Adipose tissue (tissue), 3 donors: ENCODE measurements at places on chromosomes 6 and 20. TPM values are rescaled to one million over a fixed set of nuclear protein-coding genes. Genes with fewer than 3 reads are reported as not detected.

Gene SEL1L2
- polyA plus RNA-seq, result 0.89 TPM

Gene PAK5
- polyA plus RNA-seq, result 0.01 TPM

Gene BPIFB4
- 0.12 TPM for polyA plus RNA-seq

Gene C20orf202
- 0.16 TPM for polyA plus RNA-seq

Gene MMP24
- 0.45 TPM for polyA plus RNA-seq

Gene ARMC12
- 0.58 TPM for polyA plus RNA-seq

Gene PNLDC1
- 0.56 TPM for polyA plus RNA-seq

Gene NCOA7
- polyA plus RNA-seq, result 46.3 TPM

Gene LPIN3
- polyA plus RNA-seq, result 51.2 TPM

Gene ZNF341
- 1.4 TPM for polyA plus RNA-seq

Gene FOXC1
- polyA plus RNA-seq, result 0.64 TPM

Gene PRPH2
- polyA plus RNA-seq, result 0.77 TPM

Gene AVP
- polyA plus RNA-seq, result 0.25 TPM

Gene TREML4
- not detected for polyA plus RNA-seq

Gene ULBP1
- 0.16 TPM for polyA plus RNA-seq

Gene UNC5CL
- 0.90 TPM for polyA plus RNA-seq

Gene NEDD9
- polyA plus RNA-seq, result 7.5 TPM

Gene EPB41L2
- polyA plus RNA-seq, result 127 TPM

Gene VAPB
- polyA plus RNA-seq, result 13.0 TPM

Gene TMEM217
- 0.90 TPM for polyA plus RNA-seq

Gene CLPSL1
- not detected for polyA plus RNA-seq

Gene DOK5
- polyA plus RNA-seq, result 0.24 TPM

Gene EDN3
- 0.07 TPM for polyA plus RNA-seq

Gene MRPS18A
- polyA plus RNA-seq, result 36.0 TPM

Gene TUBB2B
- 20.5 TPM for polyA plus RNA-seq

Gene MEI4
- polyA plus RNA-seq, result 0.04 TPM

Gene GPR6
- not detected for polyA plus RNA-seq

Gene TBX18
- 0.47 TPM for polyA plus RNA-seq

Gene SLC22A2
- polyA plus RNA-seq, result 0.11 TPM

Gene VGLL2
- polyA plus RNA-seq, result not detected

Gene JARID2
- polyA plus RNA-seq, result 2.0 TPM

Gene FANCE
- polyA plus RNA-seq, result 4.3 TPM

Gene HCRTR2
- polyA plus RNA-seq, result 0.03 TPM

Gene OOEP
- 0.59 TPM for polyA plus RNA-seq

Gene DDO
- polyA plus RNA-seq, result 2.4 TPM

Gene PARD6B
- 1.0 TPM for polyA plus RNA-seq

Gene CDSN
- polyA plus RNA-seq, result not detected
